ENCODE measurements at places on chromosomes 7 and 10.
A peak's percentile ranks its signal among the peaks of the same experiment; 100 is the strongest.

DNA sequence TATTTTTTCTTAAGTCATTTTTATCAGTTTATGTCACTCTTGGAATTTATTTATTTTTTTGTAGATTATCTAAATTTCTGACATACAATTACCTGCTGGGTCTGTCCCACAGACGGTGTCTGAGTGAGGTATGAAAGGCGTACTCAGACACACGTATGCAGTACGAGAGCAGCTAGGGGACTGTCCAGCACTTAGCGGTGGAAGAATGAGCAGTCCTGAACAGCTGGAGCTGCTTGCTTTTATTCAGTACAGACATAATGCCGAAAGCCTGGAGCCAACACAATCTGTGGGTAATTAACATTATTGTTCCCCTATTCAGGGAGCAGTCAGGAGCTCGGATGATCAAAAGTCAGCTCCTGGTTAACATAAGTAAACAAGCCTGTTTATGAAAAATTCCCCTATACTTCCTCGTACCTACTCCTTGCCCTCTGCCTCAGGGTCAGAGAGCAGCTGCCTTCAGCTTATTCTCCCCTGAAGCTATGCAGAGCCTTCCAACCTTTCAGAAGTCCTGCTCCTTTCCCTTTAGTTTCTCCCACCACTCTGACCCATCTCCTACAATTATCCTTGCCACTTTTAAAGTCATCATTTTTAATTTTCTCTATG lies 488.0 kb upstream of the POM121L12 start:
- DNase-seq: no peak

DNA sequence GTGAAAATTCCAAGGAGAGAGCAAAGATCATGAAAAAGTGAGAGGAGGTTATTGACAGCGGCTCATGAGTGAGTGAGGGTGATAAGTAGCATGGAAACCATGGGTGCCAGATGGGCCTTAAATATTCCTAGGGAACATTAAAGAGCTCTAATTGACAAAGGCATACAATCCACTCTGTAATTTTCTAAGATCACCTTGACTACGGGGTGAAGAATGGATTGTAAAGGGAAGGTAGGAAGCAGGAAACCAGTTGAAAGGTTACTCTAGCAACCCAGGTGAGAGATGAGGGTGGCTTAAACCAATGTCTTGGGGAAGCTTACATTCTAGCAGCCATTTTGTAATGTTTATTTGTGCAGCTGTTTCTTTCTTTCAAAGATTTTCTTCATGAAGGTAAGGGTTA lies 75.7 kb downstream of the RSU1 start:
- DNase-seq: no peak

GRCh38 chr10:23200997-23201652 lies 9.0 kb downstream of the PTF1A start:
- DNase-seq: no peak

- DNase-seq: no peak
These were observed 761.8 kb upstream of the PHF14 start for GRCh38 chr7:10211861-10212260.

DNA sequence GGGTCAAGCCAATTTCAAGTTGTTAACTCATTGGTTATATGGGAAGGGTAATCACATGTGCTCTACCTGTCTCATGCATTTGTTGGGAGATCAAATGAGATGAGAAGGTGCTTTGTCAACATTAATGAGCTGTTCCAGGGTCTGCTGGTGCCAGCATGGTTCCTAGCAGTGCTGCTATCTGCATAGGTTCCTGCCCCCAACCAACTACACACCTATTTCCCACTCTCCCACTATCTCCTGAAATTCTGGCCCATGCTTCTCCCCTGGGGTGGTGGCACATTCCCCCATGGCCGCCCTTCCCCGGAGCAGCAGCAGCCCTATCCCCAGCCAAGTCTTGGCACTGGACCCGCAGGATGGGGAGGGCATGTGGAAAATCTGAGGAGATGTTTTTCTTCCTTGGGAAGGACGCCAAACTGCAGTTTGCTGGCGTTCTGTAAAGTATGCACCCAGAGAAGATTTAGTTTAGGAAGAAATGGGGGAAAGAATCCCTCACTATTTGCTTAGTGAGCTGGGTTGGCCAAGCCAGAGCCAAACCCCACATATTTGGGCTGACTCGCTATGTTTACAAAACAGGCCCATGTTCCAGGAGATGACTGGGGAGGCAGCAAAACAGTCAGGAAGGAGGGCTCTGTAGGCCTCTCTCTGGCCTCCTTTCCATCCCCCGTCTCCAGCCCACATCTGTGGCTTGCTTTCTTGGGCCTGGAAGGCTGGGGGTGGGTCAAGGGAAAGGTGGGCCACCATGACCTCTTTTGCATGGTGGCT lies 42.5 kb downstream of the PPP1R3C start:
- DNase-seq: peak; percentile 25

- DNase-seq: no peak
These were observed 125.8 kb upstream of the PTN start for GRCh38 chr7:137469191-137469811.

- no peak for DNase-seq
These were observed 144.8 kb downstream of the CPEB3 start for GRCh38 chr10:92146107-92146506.

DNA sequence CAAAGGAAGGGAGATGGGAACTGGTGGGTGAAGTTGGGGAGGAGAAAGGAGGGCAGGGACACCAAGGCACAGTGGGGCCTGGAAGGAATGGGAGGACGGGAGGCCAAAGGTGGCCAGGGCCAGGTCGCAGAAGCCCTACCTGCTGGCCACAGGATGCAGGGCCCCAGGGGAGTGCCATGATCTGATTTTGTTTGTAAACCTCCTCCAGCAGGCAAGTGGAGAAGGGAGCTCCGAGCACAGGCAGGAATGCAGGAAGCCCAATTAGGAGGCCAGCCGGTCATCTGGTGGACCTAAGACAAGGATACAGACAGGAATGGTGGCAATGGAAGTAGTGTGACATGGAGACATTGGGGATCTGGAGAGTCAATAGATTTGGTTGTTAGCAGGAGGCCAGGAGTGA lies 107.0 kb upstream of the ZMIZ1 start:
- DNase-seq: no peak

- no peak for DNase-seq
These were observed 75.4 kb downstream of the MPLKIP start for GRCh38 chr7:40059057-40059456.

DNA sequence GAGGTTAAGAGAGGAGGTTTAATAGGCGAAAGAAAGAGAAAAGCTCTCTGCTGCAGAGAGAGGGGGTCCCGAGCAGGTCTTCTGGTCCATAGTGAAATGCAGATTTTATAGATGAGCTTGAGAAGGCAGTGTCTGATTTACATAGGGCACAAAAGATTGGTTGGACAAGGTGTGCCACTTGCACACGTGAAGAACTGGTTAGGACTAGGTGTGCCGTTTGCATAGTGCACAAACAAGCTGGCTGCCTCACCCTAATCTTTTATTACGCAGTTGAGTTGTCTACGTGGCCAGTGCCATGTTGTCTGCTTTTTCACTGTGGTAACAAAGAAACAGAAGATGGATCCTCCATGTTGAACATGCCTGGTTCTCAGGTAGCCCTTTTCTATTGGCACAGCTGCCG lies 82.6 kb downstream of the AMPH start:
- DNase-seq: peak; percentile 41

GRCh38 chr10:31204090-31204489 lies 114.9 kb upstream of the ZEB1 start:
- no peak for DNase-seq

DNA sequence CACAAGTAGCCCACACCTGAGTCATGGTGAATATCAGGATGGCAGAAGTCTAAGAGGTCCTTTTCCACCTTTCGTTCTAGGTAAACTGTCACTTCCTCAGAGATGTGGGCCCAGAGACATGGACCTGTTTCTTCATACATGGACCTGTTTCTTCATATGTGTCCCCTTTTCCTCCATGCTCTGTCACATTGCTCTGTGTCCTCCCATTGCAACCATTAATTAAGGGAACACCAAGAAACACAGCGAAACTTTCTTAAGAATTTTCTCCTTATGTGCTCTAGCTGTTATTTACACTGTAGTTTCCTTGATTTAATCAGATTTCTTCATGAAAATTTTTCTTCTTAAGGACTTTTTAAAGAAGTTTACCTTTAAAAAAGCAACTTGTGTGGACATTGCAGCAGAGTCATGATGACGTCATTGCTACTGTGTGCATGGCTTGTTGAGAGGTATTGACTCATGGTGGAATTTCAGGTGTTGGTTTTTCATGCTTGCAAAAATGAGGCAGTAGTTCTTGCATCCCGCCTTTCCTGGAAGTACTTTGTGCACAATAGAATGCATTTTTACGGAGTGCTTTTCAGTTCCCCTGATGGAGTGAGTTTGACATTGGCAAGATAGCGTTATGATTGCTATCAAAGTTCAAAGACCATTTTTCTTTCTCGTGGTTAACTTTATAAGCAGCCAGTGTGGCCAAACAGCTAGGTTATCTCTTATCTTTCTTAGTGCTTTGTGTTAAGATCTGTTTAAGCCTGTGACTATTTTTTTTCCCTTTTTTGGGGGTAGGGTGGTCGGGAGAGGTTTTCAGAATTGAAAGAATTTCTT lies 37.7 kb downstream of the CFAP58 start:
- no peak for DNase-seq

- no peak for DNase-seq
These were observed 102.1 kb upstream of the TMEM168 start for GRCh38 chr7:112892263-112892662.

DNA sequence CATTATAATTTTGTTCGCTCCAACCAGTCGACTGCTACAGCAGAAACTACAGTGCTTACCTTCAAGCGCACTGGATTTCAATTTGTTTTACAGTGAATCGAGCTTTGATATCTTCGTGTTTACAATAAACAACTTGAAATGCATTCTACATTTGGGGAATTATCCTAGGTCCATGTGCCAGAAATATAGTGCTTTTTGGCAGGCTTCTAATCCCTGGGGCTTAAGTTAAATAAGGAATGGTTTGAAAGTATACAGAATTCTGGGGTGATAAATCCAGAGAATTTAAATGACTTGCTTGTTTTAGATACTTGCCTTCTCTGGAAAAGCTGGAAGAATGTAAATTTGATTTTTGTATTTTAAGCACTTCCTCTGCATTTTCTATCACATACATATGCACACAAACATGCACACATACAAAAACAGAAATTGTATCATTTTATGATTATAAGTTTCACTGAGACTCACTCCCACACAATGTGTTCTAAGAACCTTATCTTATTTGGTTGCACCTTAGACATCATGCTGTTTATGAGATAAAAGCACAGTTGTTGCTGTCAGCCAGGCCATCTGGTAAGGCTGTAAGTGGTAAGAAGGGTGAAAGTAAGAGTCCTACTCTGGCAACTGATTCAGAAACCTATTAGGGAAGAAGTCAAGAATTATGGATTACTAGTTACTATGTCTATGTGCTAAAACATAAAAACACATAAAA lies 347.2 kb upstream of the KCND2 start:
- no peak for DNase-seq

DNA sequence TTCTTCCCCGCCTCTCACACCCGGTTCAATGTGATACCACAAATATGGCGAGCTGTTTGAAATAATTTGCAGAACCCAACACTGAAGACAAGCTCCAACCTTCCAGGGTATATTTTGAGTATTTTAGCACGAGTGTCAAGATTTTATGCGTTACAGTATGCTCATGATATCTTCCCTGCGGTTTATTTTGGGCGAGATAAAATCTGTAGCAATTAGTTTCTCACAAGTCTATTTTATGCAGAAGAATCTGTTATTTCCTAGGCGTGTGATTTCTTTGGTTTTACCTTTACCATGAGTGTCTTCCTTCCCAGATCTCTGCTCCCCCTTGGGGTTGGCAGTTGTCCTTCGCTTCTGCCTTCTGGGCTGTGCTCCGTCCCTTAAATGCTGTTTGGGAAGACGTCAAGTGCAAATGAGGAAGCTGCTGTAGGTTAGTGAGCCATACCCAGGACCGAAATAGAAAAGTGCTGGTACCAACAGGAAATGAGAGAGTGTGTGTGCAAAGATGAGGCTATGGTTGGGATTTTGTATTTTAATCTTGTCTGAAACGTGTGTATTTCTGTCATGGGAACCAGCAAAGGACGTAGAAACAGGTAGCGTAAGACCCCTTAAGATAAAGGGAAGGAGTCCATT lies 299.8 kb downstream of the KLF6 start:
- no peak for DNase-seq

- no peak for DNase-seq
These were observed 73.0 kb upstream of the LEP start for GRCh38 chr7:128167791-128168666.

- DNase-seq: peak; percentile 2
These were observed 147.5 kb upstream of the CHST15 start for GRCh38 chr10:124240839-124241291.

- DNase-seq: peak; percentile 50
These were observed 83.9 kb downstream of the LHPP start for GRCh38 chr10:124545351-124546054.

DNA sequence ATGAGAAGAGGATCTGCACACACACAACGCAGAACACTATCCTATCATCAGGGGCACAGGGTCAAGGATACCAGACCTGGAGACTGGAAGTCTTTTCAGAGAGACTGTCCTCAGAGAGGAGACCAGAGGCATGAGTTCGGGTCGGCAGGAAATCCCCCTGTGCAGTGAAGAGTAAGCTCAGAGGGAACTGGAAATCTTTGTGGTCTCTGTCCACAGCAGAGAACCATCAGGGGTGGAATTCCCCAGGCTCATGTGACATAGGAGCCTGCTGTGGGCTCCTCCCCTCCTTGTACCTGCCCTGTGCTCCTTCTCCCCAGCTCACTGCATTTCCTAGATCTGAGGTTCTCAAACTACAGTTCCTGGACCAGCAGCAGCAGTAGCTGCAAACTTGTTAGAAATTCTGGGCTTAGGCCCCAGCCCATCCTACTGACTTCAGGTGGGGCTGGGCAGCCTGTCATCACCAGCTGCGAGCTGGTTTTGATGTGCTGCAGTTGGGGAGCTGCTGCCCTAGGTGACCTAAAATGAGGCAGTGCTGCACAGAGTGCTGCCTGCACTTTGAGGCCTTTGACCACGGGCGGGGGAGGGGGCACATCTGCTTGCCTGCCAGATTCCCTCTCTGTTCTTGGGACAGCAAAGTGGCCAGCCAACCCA lies 2.4 kb downstream of the ZMIZ2 start:
- DNase-seq: peak; percentile 44

- DNase-seq: no peak
These were observed 321.4 kb upstream of the MEOX2 start for GRCh38 chr7:16007911-16008310.

DNA sequence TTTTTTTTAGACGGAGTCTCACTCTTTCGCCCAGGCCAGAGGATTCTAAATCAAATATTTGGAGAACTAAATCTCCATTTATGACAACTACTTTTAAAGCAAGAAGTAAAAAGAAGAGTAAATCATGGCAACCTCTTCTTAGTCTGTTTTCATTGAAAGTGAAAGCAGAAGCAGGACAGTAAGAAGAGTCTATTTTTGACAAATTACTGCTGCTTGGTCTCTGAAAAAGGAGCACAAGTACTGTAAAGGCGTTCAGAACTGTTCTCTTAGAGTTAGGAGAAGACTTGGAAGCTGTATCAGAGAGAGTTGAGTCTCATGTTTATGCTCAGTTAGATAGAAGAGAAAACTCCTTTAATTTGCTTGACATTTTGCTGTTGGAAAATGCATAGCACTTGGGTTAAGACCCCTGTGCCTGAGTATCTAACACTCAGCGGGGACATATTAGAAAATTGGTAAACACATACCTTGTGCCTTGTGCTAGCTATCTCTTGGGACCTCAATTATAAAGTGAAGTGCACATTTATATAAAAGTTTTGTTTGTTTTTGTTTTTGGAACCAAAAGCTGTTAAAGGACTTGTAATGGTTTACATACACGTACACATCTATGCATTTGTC lies 433.0 kb downstream of the ANKRD7 start:
- no peak for DNase-seq

GRCh38 chr7:50159154-50159553 lies 66.1 kb upstream of the ZPBP start:
- DNase-seq: no peak

- DNase-seq: no peak
These were observed 72.9 kb upstream of the LOXL4 start for GRCh38 chr10:98340940-98341310.

GRCh38 chr10:34956756-34957155 lies 133.4 kb downstream of the CUL2 start:
- no peak for DNase-seq
